ENCODE measurements at places on chromosomes 7 and 10.

GRCh38 chr7:68998136-68998535 is 600.1 kb upstream of the AUTS2 start:
- DNase-seq: no peak

DNA sequence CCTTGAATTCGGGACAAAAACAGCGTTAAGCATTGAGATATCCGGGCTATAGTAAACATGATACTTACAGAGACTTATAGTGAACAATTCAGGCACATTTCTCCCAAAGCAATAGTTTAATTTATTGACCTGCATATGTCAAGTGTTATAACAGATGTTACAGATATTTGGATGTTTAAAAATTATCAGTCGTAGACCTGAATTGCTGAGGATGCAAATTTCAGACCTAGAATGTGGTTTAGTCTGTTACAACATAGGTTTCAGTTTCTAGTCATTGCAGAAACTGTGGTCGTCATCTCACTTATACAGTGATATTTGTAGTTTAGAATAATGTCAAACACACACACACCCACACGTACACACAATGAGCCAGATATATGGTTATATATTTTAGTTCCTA is 85.2 kb downstream of the VTI1A start:
- DNase-seq: no peak

DNA sequence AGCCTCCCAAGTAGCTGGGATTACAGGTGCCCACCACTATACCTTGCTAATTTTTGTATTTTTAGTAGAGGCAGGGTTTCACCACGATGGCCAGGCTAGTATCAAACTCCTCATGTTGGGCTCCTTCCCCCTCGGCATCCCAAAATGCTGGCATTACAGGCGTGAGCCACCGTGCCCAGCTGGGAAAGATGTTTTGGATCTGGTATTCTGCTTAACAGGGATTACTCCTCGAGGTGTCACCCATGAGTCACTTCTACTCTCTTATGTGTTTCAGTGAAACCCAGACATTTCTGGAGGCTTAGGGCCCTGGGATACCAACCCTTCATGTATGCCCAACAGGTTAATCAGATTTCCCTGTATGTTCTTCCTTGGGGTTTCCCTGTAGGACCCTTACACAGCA is 11.8 kb upstream of the OPN4 start:
- no peak for DNase-seq

- DNase-seq: no peak
Measured at GRCh38 chr7:68725843-68726785, 872.2 kb upstream of the AUTS2 start.

- no peak for DNase-seq
Measured at GRCh38 chr10:35368485-35369048, 32.3 kb downstream of the CCNY start.

GRCh38 chr10:89503151-89503550 is 32.2 kb downstream of the SLC16A12 start:
- no peak for DNase-seq

- no peak for DNase-seq
Measured at GRCh38 chr7:96328016-96328415, 6.1 kb upstream of the SLC25A13 start.
